ENCODE measurements at places on chromosomes 12 and 14.

DNA sequence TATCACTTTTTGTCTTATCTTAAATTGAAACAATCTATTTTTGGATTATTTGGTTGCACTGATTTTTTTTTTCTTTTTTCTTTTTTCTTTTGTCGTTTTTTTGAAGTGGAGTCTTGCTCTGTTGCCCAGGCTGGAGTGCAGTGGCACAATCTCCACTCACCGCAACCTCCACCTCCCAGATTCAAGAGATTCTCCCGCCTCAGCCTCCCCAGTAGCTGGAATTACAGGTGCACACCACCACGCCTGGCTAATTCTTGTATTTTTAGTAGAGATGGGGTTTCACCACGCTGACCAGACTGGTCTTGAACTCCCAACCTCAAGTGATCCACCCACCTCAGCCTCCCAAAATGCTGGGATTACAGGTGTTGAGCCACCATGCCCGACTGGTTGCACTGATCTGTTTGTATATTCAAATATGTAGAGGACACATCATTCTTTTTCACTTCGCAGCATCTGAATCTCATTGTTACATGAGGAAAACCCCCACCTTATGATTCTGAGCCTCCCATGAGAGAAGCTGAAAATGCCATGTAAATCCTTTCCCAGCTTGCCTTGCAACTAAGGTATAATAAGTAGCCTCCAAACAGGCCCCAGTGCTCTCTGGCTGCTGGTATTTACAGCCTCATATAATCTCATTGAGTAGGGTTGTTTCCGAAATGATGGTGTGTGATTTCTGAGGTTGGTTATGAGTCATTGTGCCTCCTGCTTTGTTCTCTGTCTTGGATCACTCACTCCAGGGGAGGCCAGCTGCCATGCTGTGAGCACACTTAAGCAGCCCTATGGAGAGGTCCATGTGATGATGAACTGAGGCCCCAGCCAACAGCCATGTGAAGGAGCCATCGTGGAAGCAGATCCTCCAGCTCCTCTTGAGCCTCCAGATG, 5.2 kb upstream of the HSP90B1 start:
- no peak for DNase-seq

- no peak for DNase-seq
These were observed 484 bp downstream of the RIC8B start for GRCh38 chr12:106774808-106775524.

- DNase-seq = no peak
These were observed 271.4 kb downstream of the SSPN start for GRCh38 chr12:26466726-26467125.

DNA sequence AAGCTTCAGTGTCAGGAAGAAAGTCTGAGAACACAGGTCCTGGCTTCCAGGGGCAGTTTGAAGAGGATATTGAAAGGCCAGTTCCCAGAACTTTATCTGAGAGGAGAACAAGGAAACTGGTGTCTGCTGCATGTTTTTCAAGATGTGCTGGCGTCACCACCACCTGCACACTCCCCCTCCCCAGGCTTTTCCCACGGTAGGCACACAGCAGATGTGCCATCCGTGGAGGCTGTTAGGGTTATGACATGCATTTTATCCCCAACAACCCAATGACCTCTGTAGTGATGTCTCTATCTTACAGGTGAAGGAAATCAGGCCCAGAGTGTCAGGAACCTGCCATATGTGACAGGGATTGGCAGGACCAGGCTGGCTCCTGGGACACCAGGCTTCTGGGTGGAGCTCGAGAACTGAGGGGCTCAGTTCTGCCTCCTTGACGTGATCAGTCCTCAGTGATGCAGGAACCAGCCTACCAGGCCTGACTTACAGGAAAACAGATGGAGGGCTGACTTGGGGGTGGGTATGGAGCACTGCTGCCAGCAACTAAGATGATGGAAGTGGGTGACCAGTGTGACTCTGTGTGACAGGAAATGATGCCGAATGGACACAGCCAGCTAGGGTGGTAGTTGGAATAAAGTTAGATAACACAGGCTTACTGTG, 16.8 kb downstream of the SLC25A47 start:
- DNase-seq = no peak

GRCh38 chr14:73896521-73896920, 9.9 kb downstream of the ZNF410 start:
- no peak for DNase-seq

GRCh38 chr12:97556302-97556779, 93.7 kb downstream of the RMST start:
- DNase-seq = no peak

GRCh38 chr12:129831294-129831693, 72.5 kb downstream of the TMEM132D start:
- no peak for DNase-seq

DNA sequence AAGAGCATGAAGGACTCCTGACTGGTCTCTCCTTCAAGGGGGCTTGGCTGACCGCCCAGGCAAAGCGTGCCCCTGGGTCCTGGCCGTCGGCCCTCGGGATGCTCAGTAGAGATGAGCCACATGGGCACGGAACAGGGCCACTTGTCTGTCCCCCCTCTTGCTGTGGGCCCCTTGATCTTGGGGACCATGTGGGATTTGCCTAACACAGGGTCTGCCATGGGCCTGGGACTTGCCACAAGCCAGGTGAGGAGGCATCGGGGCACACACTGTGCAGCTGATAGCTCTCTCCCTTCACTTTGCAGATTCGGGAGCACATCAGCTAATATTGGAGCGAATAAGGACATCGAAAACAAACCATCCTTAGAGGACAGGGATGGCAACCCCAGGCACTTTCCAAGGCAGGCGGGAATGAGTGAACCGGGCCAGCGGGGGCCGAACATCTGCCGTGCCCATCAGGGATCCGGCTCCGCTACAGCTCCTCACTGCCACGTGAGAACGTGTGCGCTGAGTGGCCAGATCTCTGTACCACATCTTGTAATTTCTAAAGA, 88.1 kb downstream of the PIWIL1 start:
- DNase-seq = no peak

DNA sequence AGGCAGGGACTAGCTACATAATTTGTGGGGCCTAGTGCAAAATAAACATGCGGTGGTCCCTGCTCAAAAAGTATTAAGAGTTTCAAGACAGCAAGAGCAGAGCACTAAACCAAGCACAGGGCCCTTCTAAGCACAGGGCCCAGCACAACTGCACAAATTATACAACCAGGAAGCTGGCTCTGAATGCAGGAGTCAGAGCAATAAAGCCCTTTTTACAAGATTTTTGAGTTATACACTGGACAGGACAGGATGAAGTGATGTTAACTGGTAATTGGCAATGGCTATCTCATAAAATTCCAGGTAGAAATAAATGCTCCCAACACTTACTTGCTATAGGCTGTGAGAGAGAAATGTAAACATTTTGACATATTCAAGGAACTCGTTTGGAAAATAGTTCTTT, 86.2 kb upstream of the GPHB5 start:
- DNase-seq = no peak

- no peak for DNase-seq
These were observed 30.7 kb downstream of the CSRP2 start for GRCh38 chr12:76848132-76848531.

DNA sequence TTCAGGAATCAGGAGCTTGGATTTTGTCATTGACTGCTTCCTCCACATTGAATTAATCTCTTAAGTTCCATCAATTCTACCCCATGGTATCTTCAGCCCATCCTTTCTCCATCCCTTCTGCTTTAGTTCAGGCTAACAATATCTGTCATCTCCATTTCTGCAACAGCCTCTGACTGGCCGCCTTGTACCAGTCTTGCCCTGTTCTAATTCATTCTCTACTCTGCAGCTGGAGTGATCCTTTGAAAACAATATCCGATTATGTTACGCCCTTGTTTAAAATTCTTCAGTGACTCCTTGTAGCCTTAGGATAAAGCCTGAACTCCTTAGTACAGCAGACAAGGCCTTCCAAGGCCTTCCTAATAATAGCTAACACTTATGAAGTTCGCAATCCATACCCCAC, 170.2 kb downstream of the ETV6 start:
- DNase-seq = no peak

GRCh38 chr14:96638041-96638855, 136.1 kb downstream of the PAPOLA start:
- DNase-seq = no peak

DNA sequence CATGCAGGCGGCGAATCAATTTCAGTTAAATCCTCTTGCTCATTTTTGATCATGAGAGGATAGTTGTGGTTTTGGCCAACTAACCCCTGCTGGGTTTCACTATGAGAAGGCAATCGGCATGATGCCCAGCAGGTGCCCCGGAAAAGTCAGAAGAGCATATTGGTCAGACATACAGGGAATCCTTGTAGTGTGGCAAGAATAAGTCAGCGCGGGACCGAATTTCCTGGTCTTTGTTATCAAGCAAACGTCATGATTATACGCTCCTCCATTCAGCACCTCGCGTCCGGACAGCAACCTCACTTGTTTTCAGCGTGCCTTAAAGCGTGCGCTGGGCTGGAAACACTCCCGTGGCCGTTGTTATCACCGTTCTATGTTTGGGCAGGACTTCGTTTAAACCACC, 1.8 kb downstream of the TBC1D30 start:
- DNase-seq = no peak

GRCh38 chr12:109968801-109969200, 27.4 kb downstream of the GIT2 start:
- no peak for DNase-seq

DNA sequence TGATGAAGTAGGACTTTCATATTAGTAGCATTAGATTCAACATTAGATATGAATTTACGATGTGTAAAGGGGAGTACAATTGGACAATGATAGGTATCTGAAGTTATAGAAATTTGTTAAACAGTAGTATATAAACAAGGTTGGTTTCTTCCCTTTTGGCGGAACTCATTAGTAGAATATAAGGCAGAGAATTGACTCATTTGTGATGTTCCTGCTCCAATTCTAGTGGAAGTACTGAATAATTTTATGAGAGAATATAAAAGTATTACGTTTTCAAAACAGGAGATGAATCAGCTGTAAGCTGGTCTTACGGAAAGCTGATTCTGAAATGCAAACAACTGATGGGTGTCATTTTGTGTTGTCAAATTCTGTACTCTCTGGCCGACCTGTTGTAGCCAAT, 13.4 kb downstream of the ZC3H14 start:
- DNase-seq = no peak
